ENCODE measurements at places on chromosomes 13 and 19.

DNA sequence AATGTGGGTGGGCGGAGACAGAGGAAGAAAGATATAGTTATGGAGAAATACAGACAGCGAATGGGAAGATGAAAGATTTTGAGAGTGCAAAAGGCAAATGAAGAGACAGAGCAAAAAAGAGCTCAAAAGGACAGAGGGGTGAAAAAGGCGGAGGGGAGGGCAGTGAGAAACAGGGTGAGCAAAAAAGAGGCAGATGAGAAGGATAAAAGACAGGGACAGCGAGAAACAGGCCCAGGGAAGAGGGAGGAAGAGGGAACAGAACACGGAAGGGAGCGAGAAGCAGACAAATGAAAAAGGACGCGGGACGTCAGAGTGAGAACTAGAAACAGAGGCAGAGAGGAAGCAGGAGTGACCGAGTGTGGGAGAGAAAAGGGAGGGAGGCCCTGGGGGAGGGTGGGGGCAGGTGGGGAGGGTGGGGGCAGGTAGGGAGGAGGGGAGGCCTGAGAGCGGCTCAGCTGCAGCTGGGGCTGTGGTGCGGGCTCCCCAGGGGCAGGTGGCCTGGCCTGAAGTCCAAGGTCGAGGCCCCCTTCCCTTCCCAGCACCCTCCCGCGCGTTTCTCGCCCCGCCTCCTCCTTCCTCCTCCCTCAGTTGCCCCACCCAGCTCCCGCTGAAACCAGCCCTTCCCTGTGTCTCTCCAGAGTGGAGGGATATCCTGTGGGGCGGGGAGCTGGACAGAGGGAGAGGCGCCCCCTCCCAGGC, 2.9 kb downstream of the KLK1 start:
- no peak for DNase-seq

DNA sequence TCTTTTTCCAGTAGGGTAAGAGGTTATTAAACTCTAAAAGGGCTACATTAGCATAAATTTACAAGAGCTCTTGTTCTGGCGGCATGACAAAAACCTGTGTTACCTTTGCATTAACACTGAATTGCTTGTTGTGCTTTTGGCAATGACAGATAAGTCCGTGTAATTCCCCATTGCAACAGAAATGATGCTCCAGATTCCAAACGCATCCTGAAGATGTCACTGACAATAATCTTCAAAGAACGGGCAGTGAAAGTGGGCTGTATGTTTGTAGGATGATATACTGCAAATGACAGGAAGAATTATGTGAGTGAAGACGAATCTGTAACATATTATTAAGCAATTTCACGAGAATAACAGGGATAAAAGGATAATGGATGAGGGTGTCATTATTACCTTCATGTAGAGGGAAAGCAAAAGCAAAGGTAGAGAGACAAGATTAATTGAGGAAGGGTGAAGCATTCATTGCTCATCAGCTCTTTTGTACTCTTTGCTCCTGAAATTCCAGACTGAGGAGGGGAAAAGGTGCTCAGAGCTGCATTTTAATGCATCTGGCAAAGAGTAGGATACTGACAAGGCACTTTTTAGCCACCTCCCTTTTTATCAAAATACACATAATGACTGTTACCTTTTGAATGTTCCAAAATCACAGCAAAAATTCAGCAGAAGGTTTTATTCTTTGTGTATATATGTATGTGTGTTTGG, 38.5 kb upstream of the MAB21L1 start:
- DNase-seq: no peak

DNA sequence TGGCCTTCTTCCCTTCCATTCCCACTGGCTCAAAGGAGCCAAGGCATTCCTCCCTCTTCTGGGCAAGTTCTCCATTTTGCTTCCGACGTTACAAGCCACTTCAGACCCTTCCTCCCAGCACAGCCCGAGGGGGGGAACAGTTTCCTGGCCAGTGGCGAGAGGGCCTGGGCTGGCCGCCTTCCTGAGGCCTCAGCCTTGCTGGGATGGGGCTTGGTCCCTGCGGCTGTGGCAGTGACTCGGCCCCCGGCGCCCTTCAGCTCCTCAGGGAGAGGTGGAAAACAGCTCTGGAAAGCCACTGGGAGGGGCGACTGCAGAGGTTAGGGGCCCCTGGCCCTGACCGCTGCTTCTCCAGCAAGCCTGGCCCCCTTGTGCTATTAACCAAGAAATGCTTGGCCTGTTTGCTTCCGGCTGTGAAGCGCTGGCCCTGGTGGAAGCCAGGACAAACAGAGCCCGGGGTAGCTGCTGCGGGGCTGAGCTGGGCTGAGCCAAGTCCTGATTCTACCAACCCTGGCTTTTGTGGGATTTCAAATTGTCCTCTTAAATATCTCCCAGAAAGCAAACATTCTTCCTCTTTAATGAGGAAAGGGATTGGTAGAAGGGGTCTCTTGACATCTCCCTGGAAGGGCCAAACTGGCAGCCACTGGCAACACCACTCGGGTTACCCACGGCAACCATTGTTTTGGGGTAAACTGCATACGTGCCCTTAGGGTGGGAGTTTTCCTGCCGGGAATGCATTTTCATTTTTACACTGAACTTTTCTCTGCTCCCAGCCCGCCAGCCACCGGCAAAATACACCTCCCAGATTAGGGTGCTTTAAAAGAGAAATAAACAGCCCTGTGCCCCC, 38.7 kb downstream of the C13orf46 start:
- peak; percentile 25 for DNase-seq

GRCh38 chr19:58372311-58373133, 8.3 kb downstream of the ZNF837 start:
- DNase-seq: no peak

GRCh38 chr13:111852725-111853518, 214.0 kb upstream of the SOX1 start:
- DNase-seq: no peak
